Fibroblast of skin of left quadriceps (primary cell): ENCODE measurements at places on chromosomes 5 and 9.

- peak; percentile 3 for DNase-seq
Observed at GRCh38 chr9:135602789-135603481, 36.4 kb downstream of the GLT6D1 start.

GRCh38 chr9:87259543-87260518, 237.8 kb upstream of the DAPK1 start:
- DNase-seq = no peak

- no peak for DNase-seq
Observed at GRCh38 chr5:148152781-148153180, 15.6 kb upstream of the SPINK14 start.

DNA sequence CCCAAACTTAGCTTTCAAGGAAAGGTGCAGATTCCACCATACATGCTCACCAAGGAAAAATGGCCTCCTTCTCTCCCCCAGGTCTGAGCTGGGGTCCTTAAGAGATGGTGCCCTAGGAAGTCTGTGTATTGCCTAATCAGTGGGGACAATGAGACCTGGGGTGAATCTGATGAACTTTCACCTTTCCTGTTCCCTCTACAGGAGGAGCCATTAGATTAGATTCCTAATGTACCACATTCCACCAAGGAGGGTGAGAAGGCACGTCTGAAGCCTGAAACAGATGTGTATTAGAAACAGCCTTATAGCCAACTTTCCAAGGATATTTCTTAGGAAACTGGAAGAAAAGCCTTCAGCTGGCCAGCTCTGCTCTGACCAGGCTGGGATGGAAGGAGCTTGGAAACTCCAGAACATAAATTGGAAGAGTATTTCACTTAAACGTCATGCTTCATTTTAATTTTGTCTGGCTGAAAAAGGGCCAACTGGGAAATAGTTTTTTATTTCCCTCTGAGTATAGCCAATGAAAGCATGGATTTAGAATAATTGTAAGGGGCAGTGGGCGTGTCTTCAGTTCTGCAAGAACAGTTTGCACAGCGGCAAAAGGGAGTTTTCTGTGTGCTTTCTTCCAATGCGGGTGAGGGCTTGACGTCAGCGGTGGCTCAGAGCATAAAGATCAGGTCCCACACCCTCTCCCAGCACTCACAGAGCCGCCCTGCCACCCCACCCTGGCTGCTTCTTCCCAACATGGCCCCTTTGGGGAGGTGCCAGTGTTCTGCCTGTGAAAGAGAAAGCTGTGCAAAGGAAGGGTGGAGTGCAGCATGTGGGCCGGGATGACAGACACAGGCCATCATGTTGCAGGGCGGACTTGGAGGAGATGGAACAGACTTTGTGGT, 210.9 kb downstream of the ESM1 start:
- no peak for DNase-seq

GRCh38 chr5:93592883-93593282, 9.9 kb downstream of the NR2F1 start:
- no peak for DNase-seq

DNA sequence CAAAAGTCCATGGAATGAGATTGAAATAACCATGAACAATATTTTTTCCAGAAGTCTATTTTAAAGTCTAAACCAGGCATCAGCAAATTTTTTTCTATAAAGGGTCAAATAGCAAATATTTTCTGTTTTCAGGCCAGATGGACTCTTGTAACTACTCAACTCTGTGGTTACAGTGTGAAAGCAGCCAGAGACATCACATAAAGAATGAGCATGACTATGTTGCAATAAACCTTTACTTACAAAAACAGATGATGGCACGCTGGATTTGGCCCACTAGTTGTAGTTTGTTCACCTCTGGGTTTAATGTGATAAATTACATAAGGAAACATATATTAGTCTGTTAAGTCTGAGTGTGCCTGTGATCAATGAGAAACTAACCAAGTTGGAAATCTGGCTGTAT, 319.2 kb downstream of the TRPM3 start:
- peak; percentile 13 for DNase-seq

DNA sequence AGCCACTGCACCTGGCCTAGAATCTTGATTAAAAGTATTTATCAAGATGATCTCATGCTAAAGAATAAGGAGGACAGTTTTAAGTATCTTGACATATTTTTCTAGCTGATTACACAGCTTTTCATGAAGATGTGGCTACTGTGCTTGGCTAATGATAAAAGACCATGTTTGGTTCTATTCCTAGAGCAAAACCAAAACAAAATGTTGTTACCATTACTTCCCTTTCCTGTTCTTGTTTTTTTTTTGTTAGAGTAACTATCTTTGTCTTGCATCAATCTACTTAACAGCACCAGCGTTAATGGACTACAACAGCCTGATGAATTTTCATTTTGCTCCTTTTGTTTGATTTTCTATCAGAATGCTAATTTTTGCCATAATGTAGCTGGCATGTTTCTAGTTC, 86.2 kb upstream of the DHFR start:
- DNase-seq = no peak

DNA sequence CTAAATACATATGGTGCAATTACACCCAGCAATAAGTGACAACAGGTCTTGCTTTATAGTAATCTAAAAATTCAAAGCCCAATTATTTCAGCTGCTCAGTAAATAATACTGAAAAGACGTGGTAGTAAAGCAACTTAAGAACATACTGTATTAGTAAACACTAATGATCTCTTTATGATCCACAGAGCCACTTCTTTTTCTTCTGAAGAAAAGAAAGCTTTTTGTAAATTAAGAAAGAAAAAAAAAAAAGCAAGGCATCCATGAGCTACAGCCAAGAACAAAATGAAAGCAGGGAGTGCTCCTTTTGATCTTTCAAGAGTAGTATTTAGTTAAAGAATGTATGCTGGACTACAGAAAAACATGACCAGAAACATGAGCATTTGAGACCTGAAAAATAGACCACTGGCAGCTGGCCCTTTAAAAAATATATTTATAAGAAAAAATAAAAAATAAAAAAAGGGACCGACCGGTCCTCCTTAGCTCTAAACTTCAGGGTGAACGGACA, 348.7 kb downstream of the GLIS3 start:
- DNase-seq = no peak

DNA sequence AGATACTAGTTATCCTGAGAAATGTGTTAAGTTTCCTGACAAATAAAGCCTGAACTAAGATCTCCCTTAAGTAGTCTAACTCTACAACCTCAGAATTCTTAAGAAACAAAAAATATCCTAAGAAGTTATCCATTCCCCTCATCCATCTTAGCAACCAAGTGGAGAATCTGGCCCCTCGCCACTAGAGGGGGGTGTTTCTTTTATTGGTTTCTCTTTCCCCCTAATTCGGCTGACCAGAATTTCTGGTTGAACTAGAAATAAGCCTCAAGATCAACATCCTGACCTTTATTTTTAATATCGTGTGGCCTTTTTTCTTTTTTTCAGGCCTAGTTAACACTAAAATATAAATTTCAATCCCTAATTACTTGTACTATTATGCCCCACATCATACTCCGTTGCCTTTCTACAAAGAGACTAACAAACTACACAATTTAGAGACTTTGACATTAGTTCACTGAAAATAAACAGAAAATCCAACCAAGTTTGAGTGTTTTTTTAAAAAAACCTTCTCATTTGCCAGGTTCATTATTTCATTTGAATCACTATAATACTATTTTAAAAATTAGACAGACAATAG, 14.3 kb upstream of the NR4A3 start:
- no peak for DNase-seq

- DNase-seq = no peak
Observed at GRCh38 chr9:35558185-35558584, 46.9 kb upstream of the TESK1 start.

DNA sequence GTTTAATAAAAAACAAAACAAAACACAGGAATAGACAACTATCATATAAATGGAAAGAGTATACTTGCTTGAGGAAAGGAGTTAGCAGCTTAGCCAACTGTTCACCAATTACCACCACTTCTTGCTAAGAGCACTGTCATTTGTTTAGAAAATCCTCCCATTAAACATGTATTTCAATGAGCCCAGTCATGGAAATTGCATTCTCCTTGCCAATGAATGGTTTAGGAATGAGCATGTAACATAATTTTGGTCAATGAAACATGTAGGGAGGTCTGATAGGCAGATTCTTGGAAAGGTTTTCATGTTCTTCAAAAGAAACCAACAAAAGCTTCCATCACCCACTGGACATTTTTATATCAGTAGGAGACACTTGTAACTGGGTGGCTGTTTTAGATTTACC, 502.8 kb upstream of the PAPPA start:
- peak; percentile 96 for DNase-seq

GRCh38 chr9:6715755-6716643, 41.8 kb upstream of the KDM4C start:
- no peak for DNase-seq

DNA sequence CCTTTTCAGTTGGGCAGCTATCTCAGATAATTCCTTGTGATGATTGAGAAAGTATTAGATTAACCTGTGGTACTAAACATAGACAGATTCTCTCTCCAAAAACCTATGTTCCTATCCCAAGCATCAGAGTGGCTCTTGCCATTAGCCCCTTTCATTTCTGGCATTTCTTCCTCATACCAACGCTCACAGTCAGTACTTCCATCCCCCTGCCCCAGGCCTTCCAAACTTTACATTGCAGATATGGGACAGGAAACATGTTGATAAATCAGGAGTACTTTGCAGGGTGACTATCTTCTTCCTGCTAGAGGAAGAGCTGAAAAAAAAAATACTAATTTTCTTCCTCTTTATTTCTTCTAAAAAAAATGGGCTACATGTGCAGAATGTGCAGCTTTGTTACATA, 442.6 kb upstream of the RGMB start:
- no peak for DNase-seq

DNA sequence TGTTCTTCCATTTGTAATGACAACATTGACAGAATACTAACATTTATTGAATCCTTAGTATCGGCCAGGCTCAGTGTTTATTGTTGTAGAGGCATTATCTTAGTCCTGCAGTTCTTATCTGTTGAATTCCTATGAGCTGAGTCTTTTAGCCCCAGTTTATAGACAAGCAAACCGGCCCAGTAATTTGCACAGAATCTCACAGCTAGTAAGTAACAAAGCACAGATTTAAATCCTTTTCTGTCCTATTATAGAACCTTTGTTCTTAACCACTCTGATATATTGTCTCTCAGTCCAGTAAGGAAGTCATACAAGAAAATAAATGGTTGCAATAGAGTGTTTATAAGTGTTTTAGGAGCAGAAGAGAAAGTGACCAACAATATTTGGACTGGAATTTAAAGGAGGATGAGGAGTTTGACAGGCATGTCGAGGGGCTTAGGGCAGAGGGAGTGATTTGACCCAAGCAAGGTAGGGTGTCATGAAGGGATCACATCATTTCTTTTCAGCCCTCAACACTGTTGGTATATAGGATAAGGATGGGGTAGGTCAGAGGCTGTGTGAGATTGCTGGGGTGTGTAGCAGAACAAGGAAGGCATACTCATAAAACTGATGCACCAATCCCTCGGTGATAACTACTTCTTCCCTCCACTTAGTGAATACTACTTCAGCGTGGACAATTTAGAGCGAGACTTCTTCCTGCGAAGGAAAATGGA, 39.5 kb downstream of the LARP1 start:
- no peak for DNase-seq

- DNase-seq = no peak
Observed at GRCh38 chr5:131593921-131594320, 41.1 kb downstream of the RAPGEF6 start.
